KBM-7 (cell line): ENCODE measurements at places on chromosomes 12 and 14.

DNA sequence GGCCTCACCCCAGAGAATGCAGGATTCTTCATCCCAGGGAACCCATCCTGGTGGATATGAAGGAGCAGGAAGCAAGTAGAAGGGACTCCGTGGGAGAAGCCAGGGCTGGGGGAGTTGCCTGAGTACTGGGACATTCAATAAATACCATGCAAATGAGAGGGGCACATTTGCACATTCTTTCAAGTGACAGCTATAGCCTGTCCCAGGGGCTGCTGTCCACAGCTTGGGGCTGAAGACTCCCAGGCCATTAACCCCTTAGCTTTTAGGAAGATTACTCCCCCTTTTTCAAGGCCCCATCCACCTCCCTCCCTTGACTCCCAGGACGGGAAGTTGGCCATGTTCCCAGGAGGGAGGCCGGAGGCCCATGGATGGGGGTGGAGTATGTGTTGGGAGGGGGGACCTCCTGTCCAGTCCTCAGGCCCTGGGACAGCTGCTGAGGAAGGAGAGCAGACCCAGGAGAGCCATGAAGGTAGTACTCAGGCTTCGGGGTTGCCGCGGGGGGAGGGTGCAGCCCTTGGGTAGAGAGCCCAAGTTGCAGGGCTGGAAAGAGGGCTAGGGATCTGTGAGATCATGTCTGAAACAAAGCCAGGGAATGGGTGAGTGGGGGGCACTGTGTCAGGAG is 974 bp upstream of the TNS2 start:
- DNase-seq = no peak

DNA sequence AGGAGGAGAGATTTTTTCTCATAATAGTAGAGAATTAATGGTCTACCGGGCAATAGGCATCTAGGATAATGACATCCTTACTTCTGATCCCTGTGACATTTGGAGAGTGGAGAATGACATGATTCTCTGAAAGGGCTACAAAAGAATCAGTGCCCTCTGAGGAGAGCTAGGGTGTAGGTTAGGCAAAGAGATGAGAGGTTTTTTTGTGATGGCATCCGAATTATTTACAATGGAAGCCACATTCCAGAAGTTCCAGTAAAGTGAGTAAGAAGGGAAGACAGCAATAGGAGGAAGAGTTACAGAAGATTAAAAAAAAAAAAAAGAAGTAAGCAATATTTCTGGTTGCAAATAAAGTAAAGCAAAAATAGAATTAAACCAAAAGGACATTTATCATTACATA is 478.0 kb downstream of the RMST start:
- DNase-seq = no peak

DNA sequence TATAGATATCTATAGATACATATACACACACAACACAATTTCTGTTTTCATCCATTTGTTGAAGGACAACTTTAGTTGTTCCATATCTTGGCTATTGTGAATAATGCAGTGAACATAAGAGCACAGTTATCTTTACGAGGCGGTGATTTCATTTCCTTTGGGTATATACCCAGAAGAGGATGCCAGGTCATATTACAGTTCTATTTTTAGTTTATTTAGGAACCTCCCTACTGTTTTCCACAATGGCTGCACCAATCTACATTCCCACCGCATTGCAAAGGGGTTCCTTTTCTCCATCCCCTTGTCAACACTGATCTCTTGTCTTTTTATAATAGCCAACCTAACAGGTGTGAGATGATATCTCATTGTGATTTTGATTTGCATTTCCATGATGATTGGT is 143.4 kb upstream of the ARHGAP5 start:
- no peak for DNase-seq

- DNase-seq = no peak
These were observed 224.3 kb downstream of the ITPR2 start for GRCh38 chr12:26608706-26609105.

DNA sequence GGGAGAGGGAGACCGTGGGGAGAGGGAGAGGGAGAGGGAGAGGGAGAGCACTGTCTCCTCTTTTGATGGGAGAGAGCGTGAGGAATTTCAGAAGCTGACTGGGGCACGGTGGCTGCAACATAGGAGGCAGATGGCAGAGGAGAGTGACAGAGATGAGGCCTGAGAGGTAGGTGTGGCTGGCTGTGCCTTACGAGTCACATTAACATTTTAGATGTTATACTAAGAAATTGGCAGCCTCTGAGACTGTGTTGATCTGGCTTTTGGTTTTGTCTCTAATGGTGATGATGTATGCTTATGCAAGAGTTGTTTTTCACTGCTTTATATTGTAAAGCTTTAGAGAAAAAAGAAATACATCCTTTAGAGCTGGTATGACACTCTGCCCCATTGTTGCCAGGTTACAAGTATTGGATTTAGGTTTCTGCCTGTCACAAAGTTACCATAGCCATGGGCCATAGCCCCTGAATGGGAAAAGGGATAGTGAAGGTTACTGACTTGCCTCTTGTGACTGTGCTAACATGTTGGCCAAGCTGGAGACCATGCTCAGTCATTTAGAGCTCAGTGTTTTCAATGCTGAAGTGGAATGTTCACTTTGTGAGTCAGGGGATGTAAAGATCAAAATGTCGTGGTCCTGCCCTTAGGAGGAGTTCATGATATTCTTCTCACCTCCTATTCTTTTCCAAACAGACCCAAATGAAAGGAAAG is 186.2 kb downstream of the SYNE2 start:
- no peak for DNase-seq

GRCh38 chr14:59123531-59123930 is 64.9 kb upstream of the DAAM1 start:
- no peak for DNase-seq

DNA sequence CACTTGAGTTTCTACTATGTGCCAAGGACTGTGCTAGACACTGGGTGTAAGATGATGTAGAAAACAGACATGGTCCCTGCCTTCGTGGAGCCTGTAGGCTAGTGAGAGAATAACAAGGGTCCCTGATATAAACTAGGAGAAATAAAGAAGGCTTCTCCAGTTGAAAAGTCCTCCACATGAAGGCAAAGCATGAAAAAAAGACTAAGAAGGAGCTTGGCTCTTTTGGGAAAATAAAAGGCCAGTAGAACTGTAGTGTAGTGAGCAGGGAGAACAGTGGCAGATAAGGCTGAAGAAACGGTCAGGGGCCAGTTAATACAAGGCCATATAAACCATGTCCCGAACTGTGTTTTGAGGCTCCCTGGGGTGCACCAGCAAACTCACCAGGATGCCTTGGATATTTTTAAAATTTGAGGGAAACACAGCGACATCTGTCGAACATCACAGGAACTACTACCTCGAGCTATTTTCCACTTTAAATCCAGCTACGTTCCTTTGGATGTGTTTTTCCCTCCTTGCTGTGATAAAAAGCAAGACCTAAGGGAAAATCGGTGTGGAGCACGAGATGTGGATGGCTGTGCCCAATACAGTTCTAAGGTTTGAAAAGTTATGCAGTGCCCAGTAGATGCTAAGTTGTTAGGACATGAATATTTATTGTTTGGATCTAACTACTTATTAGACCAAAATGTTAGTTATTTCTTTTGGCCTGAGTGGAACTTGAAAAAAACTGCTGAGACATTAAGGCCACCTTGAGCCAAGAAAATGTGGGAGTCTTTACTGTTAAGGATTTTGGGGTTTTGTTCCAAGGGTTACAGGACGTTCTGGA is 8.5 kb upstream of the CFL2 start:
- peak; percentile 79 for DNase-seq

GRCh38 chr14:59811815-59812214 is 58.8 kb downstream of the RTN1 start:
- DNase-seq = no peak

DNA sequence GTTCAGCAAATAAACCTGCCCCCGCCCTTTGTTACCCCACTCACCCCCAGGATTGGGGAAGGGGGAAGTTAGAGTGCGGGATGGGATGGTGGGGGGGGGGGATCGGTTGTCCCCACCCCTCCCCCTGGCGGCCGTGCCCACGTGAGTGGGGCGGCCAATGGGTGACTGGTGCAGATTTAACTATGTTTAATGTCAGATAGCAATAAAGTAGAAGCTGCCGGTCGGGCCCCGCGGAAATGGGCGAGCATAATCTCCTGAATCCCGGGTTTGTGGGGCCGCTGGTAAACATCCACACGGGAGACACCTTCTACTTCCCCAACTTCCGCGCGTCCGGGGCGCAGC is at the start of gene HOXC12:
Gene HOXC12, plus strand, starts transcription at position 210 of the 342 bp plus-strand sequence. Its CDS starts 27 bp downstream, at position 237.
- DNase-seq = no peak

- no peak for DNase-seq
These were observed 8.7 kb upstream of the WDR89 start for GRCh38 chr14:63650256-63650952.

GRCh38 chr14:38512236-38512635 is 256.3 kb upstream of the CLEC14A start:
- no peak for DNase-seq

- no peak for DNase-seq
These were observed 6.1 kb downstream of the FRMD6 start for GRCh38 chr14:51657762-51658161.

DNA sequence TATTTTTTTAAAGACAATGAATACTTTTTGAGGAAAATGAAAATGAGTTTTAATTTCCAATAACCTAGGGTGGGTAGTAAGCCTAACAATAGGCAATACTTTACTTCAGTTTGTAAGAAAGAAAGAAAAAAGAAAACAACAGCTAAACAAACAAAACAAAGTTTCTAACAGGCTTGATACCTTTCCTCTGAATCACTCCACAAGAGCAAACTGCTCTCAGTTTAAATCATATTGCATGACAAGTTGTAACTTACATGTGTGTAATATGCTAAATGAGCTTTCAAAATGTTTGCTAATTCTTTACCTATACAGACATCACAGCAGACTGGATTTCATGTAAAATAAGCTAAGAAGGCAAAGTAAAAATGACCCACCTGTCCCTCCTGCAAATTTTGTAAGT is 6.7 kb upstream of the LMO3 start:
- no peak for DNase-seq

DNA sequence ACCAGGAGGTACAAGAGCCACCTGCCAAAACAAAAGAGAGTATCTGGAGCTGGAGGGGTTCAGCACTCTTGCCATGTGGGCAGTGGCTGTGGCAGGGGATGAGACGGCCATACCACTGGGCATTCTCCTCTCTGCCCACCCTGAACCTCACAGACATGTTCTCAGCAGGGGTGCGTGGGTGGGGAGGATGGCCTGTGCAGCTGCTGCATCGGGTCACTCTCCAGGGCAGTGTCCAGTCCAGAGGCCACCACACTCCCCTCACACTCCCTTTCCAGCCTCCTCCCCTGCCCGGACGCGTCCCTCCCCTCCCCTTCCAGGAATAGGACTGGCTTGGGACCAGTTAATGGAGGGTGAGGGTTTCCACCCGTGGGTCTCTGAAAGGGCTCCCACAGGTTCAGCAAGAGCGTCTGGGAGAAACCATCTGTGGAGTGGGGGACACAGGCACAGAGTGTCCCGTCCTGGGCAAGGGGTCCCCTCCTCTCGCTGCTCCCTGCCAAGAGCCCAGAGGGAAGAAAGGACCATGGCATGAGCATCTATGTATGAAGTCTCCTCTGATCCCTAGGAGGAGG is 501 bp downstream of the C1R start:
- no peak for DNase-seq

- DNase-seq = no peak
These were observed 318.2 kb downstream of the NUAK1 start for GRCh38 chr12:105820429-105821125.

GRCh38 chr12:19744705-19745218 is 305.5 kb downstream of the AEBP2 start:
- no peak for DNase-seq

DNA sequence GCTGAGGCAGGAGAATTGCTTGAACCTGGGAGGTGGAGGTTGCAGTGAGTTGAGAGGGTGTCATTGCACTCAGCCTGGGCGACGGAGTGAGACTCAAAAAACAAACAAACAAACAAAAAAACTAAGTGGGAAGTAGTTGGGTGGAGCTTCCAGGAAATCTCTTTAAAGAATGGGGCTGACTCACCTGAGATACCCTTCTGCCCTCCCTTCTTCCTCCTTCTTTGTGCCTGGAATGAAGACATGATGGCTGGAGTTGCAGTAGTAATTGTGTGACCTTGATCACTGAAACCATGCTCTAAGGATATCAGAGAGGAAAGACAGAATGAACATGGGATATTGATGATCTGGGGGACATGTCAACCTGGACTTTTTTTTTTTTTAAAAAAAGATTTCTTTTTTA is 87.6 kb upstream of the MED13L start:
- DNase-seq = no peak

DNA sequence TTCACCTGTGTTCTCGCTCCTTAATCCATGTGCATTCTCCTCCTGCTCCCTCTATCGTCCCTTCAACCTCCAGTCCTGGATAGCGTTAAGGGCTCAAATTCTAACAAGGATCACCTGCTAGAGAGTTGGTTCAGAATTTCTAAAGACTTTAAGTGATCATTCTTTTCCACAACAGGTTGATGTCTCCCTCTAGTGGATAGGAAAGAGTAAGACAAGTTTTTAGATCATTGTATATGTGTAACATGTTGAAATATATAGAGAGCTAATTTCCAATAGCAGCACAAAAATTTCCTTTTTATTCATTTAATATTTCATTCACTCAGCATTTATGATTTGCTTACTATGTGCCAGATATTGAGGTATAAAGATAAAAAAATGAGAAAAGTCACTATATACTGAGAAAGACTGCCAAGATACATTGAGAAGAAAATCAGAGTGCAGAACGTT is 9.3 kb upstream of the ESR2 start:
- DNase-seq = peak; percentile 53

DNA sequence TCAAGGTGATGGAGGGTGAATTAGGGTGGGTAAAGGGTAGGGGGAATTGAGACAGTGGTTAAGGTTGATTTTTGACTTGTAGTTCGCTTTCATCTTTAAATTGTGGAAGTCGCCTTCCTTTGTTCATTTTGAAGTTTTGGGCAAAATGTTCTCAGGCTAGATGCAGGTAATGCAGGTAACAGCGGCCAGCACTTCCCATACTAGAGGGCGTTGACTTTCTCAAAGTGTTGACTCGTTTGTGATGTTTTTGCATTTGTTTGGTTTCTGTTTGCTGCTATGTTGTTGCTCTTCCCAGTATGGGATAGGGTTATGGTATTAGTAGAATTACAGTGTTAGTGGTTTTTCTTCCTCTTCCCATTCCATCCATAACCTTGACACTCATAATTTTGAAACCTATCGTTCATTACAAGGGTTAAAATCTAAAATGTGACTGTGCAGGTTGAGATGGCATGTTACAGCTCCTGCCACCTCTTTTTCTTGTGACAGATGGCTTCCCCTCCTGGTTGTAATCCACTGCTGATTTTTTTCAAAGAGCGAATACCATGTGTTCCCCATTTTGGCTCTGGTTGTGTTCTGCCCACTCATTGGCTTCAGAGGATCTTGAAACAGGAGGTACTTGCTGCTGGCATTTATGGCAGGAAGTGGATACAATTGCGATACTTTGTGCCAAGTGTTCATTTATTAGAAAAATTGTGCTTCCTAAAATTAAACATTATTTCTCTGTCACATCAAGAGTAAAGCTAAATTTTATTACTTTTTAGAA is 57.1 kb downstream of the ERC1 start:
- peak; percentile 79 for DNase-seq

- no peak for DNase-seq
These were observed 26.7 kb downstream of the GTF2A1 start for GRCh38 chr14:81193924-81194633.
